Activated T-cell treated with anti-CD3 and anti-CD28 coated beads for 48 hours (primary cell): ENCODE measurements at places on chromosomes 1 and 21.

DNA sequence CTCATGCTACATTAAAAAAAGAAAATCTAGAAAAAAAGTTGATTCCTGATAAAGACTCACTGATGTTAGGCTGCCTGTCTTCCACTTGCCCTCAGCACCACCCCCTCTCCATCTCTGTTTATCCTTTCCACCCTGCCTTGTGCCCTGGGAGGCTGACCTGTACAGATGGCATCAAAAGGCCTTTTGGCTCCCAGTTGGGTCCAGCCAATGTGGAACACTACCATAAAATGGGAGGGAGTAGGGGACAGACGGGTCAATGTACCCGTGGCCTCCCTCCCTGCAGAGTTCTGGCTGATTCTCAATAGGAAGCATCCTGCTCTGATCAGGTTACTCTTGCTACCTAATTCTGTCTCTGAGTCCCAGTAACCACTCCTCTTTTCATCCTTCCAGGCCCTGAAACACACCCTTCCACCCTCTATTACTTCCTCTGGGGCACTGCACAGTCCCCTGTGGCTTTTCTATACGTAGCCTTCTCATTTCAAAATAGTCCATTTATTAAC lies 300.0 kb downstream of the HHIPL2 start:
- no peak for DNase-seq

GRCh38 chr1:19831441-19831840 lies 16.4 kb upstream of the RNF186 start:
- no peak for DNase-seq

DNA sequence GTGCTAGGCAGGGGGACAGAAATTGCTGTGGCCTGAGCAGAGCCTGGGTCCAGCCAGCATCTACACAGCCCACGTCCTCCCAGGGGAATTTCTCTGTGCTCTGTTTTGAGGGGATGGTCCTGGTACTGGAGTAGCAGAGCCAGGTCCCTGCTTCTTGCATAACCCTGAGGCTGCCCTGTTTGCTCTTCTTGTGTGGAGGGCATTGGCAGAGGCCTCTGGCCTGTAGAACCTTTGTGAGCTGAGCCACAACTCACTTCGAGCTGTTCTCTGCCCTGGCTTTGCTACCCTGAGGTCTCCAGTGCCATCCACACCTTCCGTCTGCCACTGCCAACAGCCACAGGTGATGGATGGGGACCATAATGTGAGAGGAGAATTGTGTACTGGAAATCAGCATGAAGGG lies 101.9 kb downstream of the KCNJ15 start:
- DNase-seq, result no peak

GRCh38 chr1:81021134-81021533 lies 779.6 kb upstream of the ADGRL2 start:
- DNase-seq, result no peak

- DNase-seq, result peak; percentile 17
Observed at GRCh38 chr1:11528611-11529261, 49.8 kb downstream of the DISP3 start.

- DNase-seq, result no peak
Observed at GRCh38 chr1:29539971-29540370, 303.6 kb downstream of the PTPRU start.

DNA sequence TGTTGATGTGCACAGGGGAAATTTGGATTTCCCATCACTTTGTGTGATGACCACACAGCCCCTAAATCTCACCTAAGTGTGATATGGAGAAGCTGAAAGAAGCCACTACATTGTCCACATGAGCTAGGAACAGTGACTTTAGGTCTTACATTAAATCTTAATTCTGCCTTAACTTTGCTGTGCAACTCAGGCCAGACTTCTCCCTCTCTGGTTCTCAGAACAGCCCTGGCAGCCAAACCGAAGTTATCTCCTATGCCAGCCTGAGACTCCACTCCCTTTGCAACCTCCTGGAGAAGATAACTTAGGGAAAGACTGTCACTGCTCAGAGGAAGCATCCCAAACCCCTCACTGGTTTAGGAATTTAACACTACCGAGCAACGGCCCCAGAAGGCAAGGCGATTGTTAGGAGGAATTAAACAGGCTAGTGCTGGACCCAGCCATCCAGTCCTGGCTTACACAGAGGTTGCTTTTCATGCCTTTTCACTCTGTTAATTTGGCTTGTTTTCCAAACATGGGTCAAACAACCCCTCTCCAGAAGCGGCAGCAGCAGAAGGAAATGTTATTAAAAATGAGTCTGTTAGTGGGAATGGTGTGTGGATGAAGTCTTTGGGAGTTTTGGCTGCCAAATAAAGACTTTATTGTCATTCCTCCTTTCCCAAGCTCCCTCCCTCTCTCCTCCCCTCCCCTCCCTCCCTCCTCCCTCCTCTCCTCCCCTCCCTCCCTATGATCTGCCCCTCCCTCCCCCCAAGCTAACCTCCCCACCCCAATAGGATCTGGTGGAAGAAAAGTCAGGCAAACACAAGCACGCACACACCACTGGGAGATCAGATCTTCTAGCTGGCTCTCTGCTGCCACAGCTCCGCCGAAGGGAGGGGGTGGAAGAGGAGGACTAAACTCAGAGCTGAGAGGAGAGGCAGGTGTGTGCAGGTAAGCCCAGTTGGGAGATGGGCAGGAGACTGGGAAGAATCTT lies at the start of gene PRELP:
Gene PRELP, plus strand, starts transcription at position 795 of the 970 bp plus-strand sequence. CDS start 7,379 bp downstream, outside the sequence.
- DNase-seq, result no peak

DNA sequence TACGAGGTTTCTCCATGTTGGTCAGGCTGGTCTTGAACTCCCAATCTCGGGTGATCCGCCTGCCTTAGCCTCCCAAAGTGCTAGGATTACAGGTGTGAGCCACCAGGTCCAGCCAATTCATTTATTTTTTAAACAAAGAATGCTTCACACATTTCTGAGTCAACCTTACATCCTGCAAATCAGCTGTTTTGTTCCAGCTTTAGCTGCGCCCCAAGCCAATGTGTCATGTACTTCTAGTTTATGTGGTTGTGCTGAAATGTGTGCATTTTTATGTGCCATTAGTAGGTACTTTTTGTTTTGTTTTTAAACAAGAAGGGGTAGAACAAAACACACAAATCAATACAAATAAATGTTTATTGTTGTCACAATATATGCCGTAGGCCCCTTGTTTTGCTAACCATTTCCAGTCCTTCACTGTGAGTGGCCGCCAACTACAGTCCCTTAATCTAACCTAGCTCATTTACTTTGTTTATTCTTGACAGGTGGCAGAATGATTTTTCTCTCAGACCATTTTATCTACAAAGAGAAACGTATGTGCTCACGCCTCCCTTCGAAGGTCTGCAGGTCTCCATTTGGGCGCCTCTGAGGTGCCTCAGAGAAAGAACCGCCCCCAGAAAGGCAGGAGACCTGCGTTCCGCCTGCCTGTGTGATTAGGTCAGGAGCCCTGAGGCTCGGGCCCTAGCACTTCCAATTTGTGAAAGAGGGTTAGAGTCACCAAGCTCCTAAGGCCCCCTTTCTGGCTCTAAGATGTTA lies 2.8 kb upstream of the CASQ2 start:
- DNase-seq, result no peak

GRCh38 chr1:173056365-173056764 lies 5.6 kb upstream of the TNFSF18 start:
- DNase-seq, result no peak
